Mesenchymal stem cell (in vitro differentiated cells and primary cell): ENCODE measurements at places on chromosomes 1 and 21.

DNA sequence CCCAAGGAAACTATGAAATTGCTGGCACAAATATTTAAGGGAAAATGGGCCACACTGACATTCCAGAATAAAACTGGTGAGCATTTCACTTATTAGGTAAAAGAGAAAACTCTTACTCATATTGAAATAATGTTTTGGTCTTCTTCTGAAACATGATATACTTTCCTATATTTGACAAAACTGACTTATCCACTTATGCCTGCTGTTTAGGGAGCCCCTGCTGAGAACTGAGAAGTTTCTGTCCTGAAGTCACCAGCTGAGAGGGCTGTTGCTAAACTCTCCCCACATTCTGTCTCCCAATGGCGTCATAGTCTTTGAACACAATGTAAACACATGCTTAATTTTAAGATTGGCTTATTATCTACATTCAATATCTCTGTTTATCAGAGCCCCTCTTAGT lies 46.8 kb upstream of the ZC3H11B start:
- DNase-seq: peak; percentile 21

DNA sequence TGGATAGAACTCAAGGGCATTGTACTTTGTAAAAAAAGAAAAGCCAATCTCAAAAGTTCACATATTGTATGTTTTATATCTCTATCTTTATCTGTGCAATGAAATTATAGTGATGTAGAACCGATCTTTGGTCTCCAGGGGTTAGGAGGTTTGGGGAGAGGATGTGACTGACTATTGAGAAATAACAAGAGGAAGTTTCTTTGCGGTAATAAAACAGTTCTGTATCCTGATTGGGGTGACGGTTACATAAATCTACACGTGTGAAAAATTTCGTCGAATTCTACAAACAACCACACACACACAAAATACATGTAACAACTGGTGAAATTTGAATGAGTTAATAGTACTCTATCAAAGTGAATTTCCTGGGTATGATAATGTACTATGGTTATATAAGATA lies 10.6 kb upstream of the OR2T33 start:
- no peak for DNase-seq

DNA sequence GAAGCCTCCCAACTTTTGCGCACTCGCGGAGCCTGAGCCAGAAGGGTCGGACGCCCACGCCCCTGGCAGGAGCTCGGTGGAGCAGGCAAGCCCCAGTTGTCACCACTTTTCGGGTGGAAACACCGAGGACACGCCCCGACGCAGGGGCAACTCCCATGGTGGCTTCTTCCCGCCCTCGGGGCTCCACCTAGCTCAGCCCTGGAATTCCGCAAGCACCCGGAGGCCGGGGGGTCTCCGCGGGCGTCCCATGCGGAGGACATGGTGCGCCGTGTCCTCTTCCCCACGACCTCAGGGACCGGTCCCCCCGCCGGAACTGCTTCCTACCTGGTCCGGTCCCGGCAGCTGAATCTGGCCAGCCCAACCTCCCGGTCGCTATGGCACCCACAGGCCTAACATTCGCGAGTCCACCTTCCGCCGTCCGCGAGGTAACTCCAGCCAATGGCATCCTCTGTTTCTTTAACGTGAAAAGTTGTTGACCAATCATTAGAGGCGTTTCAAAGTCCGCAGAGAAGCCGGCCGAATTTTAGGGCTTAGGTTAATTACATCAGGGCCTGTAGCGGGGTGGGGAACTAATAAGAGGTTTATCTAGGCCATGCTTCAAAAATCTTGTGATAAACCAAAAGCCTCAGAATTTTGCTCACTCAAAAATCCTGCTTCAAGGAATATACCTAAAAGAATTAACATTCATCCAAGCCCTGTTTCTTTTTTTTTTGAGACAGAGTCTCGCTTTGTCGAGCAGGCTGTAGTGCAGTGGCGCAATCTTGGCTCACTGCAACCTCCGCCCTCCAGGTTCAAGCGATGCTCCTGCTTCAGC lies at the start of gene STPG1:
TSS of gene STPG1 (minus strand) at position 433 of the 814 bp plus-strand sequence. CDS start 12,394 bp downstream, outside the sequence.
- DNase-seq: peak; percentile 87

DNA sequence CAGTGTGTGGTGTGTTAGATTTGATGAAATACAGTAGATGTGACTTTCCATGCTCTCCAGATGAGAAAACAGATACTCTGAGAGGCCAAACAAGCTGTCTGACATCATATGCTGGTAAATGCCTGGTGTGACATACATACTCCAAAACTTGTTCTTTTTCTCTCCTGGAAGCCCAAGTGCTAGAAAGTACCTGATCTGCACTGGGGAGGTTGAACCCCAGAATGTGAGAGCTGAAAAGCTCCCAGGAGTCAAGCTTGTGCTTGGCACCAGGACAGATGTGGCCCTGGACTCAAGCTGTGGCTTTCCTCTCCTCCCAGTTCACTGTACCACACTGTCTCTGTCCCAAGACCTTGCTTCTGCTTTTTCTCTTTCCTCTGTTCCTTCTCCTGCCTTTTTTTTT lies 389.0 kb upstream of the USP24 start:
- DNase-seq: no peak

- no peak for DNase-seq
Measured at GRCh38 chr1:212232090-212232489, 53.1 kb upstream of the PPP2R5A start.

GRCh38 chr1:192795916-192796618 lies 12.8 kb upstream of the RGS2 start:
- DNase-seq: no peak

GRCh38 chr1:56200442-56200841 lies 378.9 kb downstream of the PLPP3 start:
- peak; percentile 45 for DNase-seq

DNA sequence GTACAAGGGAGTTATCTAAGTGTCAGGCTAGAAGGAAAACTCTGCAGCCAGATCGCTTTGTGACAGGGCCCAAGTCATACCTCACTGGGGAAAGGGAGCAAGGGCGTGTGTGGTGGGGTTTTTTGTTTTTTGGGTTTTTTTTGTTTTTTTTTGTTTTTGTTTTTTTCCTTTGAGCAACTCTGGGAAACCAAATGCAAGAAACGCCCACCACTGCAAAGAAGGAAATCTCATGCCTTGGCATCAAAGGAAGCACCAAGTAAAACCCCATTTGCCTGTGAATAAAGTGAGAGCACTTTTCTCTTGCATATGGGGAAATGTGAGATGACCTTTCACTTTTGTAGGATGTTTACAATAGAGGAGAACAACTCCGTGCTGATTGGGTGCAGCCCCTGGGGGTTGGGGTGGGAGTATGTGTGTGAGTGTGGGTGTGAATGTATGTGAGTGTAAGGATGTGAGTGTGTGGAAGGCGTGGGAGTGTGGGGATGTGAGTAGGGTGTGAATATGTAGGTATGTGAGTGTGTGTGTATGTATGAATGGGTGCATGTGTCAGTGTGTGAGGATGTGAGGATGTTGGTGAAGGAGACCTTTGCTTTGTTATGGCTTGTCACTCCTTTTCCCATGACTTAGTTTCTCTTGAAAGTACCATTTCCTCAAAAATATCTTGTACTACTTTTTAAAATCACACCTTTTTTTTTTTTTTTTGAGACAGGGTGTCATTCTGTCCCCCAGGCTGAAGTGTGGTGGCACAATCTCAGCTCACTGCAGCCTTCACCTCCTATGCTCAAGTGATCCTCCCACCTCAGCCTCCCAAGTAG lies 34.6 kb downstream of the IL12RB2 start:
- DNase-seq: no peak

DNA sequence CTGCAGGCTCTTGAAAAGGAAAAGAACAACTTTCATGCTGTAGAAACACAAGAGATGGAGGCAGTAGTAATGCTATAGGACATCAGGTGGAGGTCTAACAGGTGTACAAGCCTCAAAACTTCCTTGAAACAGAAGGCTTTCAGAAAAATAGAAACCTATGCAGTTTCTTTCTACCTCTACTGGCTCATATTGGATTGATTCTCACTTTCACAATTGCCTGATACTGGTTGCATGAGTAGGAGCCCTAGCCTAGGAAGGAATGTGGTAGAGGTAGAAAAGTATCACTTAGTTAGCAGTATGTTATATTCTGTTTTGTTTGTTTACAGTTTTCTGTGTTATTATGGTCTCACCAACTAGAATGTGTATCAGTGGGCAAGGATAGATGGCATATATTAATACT lies 175.4 kb upstream of the GORAB start:
- no peak for DNase-seq

GRCh38 chr1:67803380-67804279 lies 29.6 kb downstream of the GNG12 start:
- no peak for DNase-seq

- no peak for DNase-seq
Measured at GRCh38 chr1:212981571-212982328, 31.4 kb downstream of the VASH2 start.

DNA sequence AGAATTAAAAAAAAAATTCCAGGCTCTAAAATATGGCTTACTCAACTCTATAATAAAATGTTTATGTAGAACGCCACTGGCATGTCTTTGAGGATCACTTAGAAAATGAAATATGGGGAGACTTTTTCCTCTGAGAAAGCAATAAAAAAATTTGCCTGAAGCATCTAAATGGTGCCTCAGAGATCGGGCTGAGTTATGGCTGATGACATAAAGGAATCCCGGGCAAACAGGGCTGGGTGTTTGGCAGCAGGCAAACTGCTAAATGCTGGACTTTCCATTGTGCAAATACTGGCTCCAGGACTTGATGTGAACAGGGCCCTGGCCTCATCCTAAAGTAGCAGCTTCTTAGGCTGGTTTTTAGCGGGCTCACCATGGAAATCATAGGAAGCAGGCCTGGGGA lies 44.5 kb upstream of the C1orf87 start:
- no peak for DNase-seq

- DNase-seq: no peak
Measured at GRCh38 chr1:156586892-156587477, 4.6 kb upstream of the NAXE start.

GRCh38 chr1:110857964-110858948 lies 14.7 kb upstream of the CD53 start:
- no peak for DNase-seq

DNA sequence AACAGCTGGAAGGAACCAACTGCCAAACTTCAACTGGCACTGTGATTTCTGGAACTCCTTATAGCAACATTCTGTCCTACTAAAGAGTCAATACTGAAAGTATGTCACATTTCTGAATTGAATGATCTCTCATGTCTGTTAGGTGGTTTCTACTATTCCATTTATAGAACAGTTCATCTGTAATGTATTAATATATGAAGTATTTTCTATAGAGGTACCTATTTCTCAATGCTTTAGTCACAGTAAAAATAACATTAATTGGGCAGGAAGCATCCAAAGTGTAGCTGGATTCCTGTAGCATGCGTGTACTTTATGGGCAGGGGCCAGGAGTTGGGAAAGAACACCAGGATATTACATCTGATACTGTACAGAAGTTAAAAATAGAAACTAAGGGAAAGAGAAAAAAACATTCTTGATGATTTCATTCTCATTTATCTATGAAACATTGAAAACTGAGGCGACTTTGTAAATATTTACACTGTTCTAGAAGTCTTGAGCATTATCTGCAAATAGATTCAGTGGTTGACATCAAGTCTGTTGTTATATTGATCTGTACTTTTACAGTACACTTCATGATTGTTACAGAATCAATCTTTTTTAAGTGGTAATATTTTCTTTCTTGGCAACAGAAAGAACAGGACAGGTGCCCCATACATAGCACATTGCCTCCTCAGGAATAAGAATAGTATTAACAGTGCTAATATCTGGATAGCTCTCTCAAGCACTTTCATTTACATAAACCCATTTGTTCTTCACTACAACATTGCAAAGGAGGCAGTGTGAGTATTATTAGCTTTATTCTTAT lies 6.2 kb upstream of the ZNF281 start:
- DNase-seq: peak; percentile 98

DNA sequence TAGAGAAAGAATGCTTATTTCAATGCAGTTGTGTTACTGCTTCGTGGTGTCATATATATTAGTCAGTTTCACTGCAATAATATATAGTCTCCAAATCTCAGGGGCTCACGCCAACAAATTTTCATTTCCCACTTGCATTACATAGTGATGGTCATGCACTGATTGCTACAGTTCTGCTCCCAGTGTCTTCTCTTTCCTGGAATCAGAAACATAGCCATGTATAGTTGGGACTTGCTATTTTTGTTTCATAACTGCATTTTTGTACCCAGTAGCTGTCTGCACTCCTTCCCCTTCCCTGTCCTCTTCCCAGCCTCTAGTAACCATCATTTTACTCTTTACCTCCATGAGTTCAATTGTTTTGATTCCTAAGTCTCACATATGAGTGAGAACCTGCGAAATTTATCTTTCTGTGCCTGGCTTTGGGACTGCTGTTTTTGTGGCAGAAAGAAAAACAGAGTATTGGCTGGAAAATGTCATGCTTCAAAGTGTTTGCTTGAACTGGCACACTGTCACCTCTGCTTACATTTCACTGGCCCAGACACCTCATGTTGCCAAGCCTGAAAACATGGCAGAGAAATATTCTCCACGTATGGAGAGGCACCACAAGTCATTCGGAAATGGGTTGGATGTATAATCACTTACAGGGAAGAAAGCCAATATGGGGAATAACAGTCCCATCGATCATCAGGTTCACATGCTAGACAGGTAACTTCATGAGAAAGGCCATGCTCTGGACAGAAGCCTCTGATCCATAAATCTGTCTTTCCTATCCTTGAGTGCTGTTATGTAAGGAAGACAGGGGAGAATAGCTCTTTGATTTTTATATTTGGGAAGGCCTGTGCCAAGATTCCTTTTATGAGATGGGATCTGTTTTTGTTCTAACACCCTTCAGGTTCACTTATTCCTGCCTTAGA lies 60.4 kb upstream of the BACH1 start:
- no peak for DNase-seq

DNA sequence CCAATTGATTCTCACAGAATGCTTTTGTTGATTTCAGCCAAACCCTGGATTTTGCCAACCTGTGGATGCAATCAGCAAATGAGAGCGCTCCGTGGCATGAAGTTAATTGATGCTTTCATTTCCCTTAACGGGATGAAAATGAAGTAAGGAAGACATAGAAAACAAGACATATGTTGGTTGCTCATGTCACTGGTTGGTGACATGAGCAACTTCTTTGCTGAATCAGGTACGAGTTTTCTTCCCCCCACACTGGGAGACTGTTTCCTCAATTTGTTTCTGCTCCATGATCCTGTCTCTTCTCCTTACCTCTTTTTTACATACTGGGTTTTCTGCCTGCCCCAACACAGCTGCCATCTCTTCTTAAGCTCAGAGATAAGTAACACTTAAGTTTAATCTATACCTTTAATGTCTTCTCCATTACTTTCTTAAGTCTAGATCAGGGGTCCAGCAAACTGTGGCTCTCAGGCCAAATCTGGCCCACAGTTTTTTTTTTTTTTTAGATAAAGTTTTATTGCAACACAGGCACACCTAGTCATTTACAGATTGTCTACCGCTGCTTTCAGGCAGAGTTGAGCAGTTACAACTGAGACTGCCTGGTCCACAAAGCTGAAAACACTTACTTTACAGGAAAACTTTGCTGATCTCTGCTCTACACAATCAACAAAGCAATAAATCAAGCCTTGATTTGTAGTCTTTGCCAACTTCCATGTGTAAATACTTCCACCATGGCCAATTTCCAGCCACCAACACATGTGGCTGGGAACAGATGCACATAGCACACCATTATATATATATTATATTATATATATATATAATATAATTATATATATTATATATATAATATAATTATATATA lies 13.3 kb downstream of the GPR157 start:
- no peak for DNase-seq
